ENCODE measurements at places on chromosomes 3 and 15. TPM values are rescaled to one million over a fixed set of nuclear protein-coding genes. Genes with fewer than 3 reads are reported as not detected.

- no peak overlapping the region for H3K4me3 ChIP-seq
- no peaks in the 10 kb centered on the region for H3K36me3 ChIP-seq
- no peaks in the 10 kb centered on the region for H3K4me1 ChIP-seq
- DNase-seq = no peak
- no peak overlapping the region for H3K27ac ChIP-seq
Observed at GRCh38 chr3:128458746-128459460, 7.8 kb downstream of the DNAJB8 start.

- no peak for DNase-seq
- H3K4me1 ChIP-seq = peaks cover 41% of the 10 kb centered on the region
- H3K27me3 ChIP-seq = no peaks in the 10 kb centered on the region
- H3K36me3 ChIP-seq = no peaks in the 10 kb centered on the region
Observed at GRCh38 chr15:68114356-68114755, 60.2 kb downstream of the PIAS1 start.

GRCh38 chr3:58664611-58665010 lies 2.0 kb downstream of the FAM3D start:
- no peak for DNase-seq
- H3K27ac ChIP-seq = no peak overlapping the region
- H3K4me3 ChIP-seq = no peak overlapping the region
- no peaks in the 10 kb centered on the region for H3K4me1 ChIP-seq
- H3K36me3 ChIP-seq = no peaks in the 10 kb centered on the region
- H3K27me3 ChIP-seq = no peaks in the 10 kb centered on the region

Gene SLC6A20
- total RNA-seq = not detected

Gene TMEM108
- total RNA-seq = not detected

GRCh38 chr3:60160822-60161748 lies 1090.2 kb downstream of the FHIT start:
- H3K27me3 ChIP-seq = no peaks in the 10 kb centered on the region
- no peak for DNase-seq
- H3K4me1 ChIP-seq = no peaks in the 10 kb centered on the region

GRCh38 chr3:100277255-100277800 lies 16.5 kb downstream of the TBC1D23 start:
- no peaks in the 10 kb centered on the region for H3K4me1 ChIP-seq
- DNase-seq = no peak
- H3K27me3 ChIP-seq = no peaks in the 10 kb centered on the region

DNA sequence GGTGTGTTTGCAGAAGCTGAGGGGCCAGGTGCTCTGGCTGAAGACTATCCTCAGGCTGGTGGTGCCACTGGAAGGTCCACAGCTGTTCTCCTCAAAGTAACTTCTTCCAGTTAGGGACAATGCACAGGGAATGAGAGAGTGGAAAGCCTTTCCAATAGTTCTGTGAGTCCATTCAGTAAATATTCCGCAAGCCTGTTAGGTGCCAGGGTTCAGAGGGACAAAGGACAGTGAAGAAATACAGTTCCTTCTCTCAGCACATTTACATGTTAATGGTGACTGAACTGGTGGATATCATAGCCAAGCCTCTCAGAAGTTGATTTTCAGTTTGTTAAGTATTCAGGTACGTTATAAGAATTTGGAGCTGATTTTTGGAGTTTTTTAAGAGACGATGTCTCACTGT lies 122.5 kb downstream of the C3orf70 start:
- H3K4me1 ChIP-seq = no peaks in the 10 kb centered on the region
- no peak for DNase-seq
- no peaks in the 10 kb centered on the region for H3K27me3 ChIP-seq
- H3K36me3 ChIP-seq = no peaks in the 10 kb centered on the region
- H3K4me3 ChIP-seq = no peak overlapping the region
- no peak overlapping the region for H3K27ac ChIP-seq

GRCh38 chr3:12512534-12513118 lies 28.3 kb downstream of the TSEN2 start:
- H3K4me1 ChIP-seq = no peaks in the 10 kb centered on the region
- H3K4me3 ChIP-seq = no peak overlapping the region
- no peak for DNase-seq
- H3K36me3 ChIP-seq = no peaks in the 10 kb centered on the region
- no peaks in the 10 kb centered on the region for H3K27me3 ChIP-seq

DNA sequence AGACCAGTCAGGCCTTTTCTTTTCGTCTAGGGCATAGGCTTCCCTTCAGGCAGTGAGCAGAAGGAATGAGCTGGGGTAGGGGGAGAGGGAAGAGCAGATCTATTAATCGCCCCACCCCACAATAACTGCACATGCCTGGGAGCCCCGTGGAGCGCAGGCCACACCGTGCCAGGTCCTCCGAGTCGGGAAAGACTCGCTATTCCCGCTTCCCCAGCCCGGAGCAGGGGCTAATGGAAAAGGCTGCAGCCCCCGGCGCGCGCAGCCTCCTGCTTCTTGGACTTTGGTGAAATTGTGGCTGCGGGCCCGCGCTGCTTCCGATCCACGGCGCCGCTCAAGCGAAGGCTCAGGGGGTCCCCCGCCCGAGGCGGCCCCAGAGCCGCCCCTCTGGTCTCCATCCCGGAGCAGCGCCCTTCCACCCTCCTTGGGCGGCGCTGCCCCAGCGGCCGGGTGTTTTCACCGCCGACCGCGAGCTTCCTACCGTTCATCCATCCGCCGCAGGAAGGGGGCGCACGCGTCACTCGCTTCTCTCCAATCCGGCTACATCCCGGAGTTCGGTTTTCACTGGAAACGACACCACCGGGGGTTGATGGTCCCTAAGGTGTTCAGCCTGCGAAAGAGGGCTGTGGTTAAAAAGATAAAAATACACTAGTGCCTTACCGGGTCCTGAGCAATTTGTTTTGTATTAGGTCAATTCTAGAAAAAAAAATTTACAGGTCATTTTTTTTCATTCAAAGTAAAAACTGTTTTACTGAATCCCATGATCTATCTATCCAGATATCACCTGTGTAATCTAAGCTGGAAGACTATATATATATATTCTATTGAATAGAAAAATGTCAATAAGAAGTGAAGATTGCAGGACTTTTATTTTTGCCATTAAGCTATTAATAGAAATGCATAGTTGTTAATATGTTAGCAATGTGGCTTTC lies 4.4 kb upstream of the SYNM start:
- H3K36me3 ChIP-seq = no peaks in the 10 kb centered on the region
- no peak overlapping the region for H3K4me3 ChIP-seq
- no peaks in the 10 kb centered on the region for H3K27me3 ChIP-seq
- H3K4me1 ChIP-seq = peaks cover 3% of the 10 kb centered on the region
- DNase-seq = no peak

DNA sequence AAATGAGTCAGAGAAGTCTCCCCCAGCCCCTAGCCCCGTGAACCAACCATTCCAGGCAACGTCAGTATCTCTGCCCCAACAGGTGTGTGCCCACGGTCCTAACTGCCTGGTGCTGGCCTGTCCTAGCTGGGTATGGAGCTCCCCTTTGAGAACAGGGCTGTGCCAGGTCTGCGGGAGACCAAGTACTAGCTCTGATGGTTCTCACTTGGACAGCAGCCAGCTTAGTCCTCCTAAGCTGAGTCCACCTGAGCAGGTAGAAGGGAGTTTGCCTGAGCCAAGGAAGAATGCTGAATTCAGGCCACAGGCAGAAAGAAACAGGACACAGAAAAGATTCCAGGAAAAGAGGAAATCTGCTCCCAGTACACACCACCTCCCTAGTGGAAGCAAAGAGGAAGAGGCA lies 33.1 kb upstream of the PARL start:
- no peak for DNase-seq
- H3K27me3 ChIP-seq = no peaks in the 10 kb centered on the region
- no peak overlapping the region for H3K4me3 ChIP-seq

GRCh38 chr3:140540262-140540661 lies 137.6 kb upstream of the TRIM42 start:
- H3K4me3 ChIP-seq = no peak overlapping the region
- DNase-seq = peak; percentile 92
- H3K36me3 ChIP-seq = no peaks in the 10 kb centered on the region
- peak overlapping the region; percentile 84 for H3K27ac ChIP-seq
- H3K27me3 ChIP-seq = no peaks in the 10 kb centered on the region
- H3K4me1 ChIP-seq = peaks cover 85% of the 10 kb centered on the region

Gene SAXO2
- 6.8 TPM for total RNA-seq

DNA sequence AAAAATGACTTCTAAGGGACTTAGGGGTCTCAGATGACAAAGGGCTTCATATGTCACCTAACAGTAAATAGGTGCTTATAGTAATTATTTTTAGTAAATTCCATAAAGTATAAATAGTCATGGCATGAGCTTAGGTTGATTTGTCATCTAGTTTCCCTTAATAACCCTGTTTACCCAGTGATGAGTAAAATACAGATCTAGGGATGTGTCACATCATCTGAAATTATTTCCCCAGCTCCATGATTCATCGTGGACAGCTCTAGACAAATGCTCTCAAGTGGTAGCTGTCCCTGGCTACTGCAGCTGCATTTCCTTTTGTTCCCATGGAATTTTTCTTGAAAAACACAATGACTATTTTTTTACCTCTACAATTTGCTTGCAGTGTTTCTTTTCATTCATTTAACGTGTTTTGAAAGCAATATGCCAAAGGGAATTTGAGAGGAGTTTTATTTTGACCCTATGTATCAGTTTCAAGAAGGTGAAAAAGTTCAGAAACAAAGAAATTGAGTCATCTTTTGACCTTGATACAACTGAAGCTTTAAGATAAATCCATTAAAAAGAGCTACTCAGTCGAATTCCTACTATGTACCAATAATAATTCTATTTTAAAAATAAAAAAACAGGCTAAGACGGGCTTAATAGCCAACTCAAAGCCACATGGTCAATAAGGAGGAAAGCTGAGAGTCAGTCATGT lies 241.6 kb downstream of the KCNMB2 start:
- no peak overlapping the region for H3K27ac ChIP-seq
- H3K27me3 ChIP-seq = no peaks in the 10 kb centered on the region
- DNase-seq = no peak
- no peaks in the 10 kb centered on the region for H3K4me1 ChIP-seq
- no peak overlapping the region for H3K4me3 ChIP-seq

Gene TCF12
- total RNA-seq = 287 TPM

Gene CASR
- not detected for total RNA-seq

- peaks cover 12% of the 10 kb centered on the region for H3K4me1 ChIP-seq
- H3K27me3 ChIP-seq = no peaks in the 10 kb centered on the region
- H3K4me3 ChIP-seq = no peak overlapping the region
Observed at GRCh38 chr3:196175116-196175625, 36.0 kb downstream of the ZDHHC19 start.

- no peak for DNase-seq
- no peaks in the 10 kb centered on the region for H3K4me1 ChIP-seq
- H3K27ac ChIP-seq = no peak overlapping the region
- H3K27me3 ChIP-seq = peaks cover 6% of the 10 kb centered on the region
Observed at GRCh38 chr3:127110982-127111693, 81.8 kb upstream of the PRR23E start.

DNA sequence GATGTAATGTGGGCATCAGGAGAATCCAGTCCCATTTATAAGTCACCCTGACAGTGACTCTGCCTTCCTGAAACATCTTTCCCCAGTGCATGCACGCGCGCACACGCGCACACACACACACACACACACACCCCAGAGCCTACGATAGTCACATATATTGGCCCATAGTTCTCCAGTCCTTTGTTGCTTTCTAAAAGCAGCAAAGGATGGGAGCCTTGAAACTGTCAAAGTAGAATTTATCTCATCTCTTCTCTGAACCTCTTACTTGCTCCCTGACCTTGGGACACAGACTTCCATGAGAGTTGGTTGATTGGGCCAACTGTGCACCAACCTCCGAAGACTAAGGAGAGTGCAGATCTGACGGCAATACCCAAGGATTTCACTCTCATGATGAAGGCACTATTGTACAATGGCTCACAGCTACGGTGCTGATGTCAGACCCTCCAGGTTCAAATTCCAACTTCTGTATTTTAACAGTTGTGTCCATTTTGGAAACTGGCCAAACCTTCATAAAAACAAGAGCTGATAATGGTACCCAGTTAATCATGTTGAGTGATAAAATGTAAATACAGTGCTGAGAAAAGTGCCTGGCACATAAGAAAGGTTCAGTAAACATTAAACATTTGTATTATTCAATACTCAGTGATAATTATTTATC lies 8.3 kb downstream of the CPA3 start:
- H3K4me1 ChIP-seq = no peaks in the 10 kb centered on the region
- no peaks in the 10 kb centered on the region for H3K36me3 ChIP-seq
- no peak overlapping the region for H3K4me3 ChIP-seq
- no peaks in the 10 kb centered on the region for H3K27me3 ChIP-seq
- no peak overlapping the region for H3K27ac ChIP-seq

GRCh38 chr3:9021271-9022009 lies 58.2 kb upstream of the RAD18 start:
- no peaks in the 10 kb centered on the region for H3K36me3 ChIP-seq
- peaks cover 5% of the 10 kb centered on the region for H3K4me1 ChIP-seq
- no peaks in the 10 kb centered on the region for H3K27me3 ChIP-seq
- H3K27ac ChIP-seq = no peak overlapping the region
- H3K4me3 ChIP-seq = no peak overlapping the region

GRCh38 chr3:32186876-32187275 lies 51.6 kb upstream of the CMTM8 start:
- H3K27ac ChIP-seq = no peak overlapping the region
- no peaks in the 10 kb centered on the region for H3K36me3 ChIP-seq
- H3K27me3 ChIP-seq = no peaks in the 10 kb centered on the region
- DNase-seq = no peak
- no peak overlapping the region for H3K4me3 ChIP-seq
- H3K4me1 ChIP-seq = peaks cover 5% of the 10 kb centered on the region

GRCh38 chr3:60169755-60170154 lies 1081.5 kb downstream of the FHIT start:
- no peaks in the 10 kb centered on the region for H3K36me3 ChIP-seq
- H3K27ac ChIP-seq = no peak overlapping the region
- H3K27me3 ChIP-seq = no peaks in the 10 kb centered on the region
- no peaks in the 10 kb centered on the region for H3K4me1 ChIP-seq
- no peak for DNase-seq
- H3K4me3 ChIP-seq = no peak overlapping the region

GRCh38 chr3:37509069-37509468 lies 334.7 kb upstream of the LRRFIP2 start:
- no peak overlapping the region for H3K27ac ChIP-seq
- no peaks in the 10 kb centered on the region for H3K36me3 ChIP-seq
- H3K27me3 ChIP-seq = no peaks in the 10 kb centered on the region
- H3K4me3 ChIP-seq = no peak overlapping the region
